ENCODE measurements at places on chromosomes 11 and 22.

GRCh38 chr22:17581056-17581455 lies 17.8 kb downstream of the SLC25A18 start:
- no peak for DNase-seq

DNA sequence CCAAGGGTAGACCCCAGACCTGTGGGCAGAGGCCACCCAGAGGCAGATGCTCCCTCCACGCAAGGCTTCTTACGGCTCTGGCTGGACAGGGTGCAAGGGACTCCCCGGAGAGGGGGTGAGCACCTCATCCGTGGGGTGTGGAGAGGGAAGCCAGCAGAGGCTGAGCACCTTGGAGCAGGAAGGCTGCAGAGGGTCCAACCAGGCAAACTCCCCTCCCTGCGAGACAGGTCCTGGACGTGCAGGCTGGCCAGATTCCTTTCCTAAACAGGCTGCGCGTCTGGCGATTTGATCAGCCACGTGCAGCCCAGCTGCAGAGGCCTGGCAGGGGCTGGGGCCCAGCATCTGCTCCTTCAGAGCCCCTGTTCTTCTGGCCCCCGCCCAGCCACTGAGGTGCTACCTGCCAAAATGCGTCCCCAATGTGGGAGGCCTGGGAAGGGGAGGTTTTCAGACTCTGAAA lies 49.3 kb downstream of the WNT11 start:
- no peak for DNase-seq

DNA sequence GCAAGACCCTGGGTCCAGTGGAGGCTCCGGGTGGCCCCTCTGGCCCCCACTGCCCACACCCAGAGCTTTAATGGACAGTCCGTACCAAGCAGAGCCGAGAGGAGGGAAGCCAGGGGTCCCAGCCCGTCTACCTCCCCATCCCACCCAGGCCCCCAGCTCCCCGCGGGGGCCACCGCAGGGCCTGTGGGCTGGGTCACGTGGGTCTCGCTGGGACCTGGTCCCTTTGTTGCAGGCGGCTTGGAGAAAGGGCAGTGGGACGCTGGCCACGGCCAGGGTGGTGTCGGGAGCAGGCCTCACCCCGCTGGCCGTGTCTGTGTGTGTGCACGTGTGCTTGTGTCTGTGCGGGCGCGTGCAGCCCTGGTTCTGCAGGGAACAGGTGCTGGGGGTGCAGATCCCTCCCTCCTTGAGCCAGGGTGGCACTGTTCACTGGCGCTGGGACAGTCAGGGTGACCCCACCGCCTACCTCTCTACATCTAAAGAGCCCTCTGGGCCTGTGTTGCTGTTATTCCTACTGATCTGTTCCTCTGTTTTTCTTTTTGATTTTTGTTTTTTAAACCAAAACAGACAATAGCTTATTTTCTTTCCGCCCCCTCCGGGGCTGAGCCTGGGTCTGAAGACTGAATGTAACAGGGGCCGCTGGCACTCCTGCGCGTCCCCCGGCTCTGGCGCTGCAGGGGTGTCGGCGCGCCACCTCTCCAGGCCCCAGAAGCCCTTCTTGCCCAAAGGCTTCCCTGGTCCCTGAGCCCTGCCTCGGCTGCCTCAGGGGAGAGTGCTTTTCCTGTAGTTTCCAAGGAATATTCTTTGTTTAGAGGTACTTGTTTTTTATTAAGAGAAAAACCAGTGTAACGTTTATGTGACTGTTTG lies 20.1 kb upstream of the TMEM191C start:
- no peak for DNase-seq

GRCh38 chr11:64614917-64615316 lies 23.9 kb downstream of the SLC22A12 start:
- no peak for DNase-seq

DNA sequence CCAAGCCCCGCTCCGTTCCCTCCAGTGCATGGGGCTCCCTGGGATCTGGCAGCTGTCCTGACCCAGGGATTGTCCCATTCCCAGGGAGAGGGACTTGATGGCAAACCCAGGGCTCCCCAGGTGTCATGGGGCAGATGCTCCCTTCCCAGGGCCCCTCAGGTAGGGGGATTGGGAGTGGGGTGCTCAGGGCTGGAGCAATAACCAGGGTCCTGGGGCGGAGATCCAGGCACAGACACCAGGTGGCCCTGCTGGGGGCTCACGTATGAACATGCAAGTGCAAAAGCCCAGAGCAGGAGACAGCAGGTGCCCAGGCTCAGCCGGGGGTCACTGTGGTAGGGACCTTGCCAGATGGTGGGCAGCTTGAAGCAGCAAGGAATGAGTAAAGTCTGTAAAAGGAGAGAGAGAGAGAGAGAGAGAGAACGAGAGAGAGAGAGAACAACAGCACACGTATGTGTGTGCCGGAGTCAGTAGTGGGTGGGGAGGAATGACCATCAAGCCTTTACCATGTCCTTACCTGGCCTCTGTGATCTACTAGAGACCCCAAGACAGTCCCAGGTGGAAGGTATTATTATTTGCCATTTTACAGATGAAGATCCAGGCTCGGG lies 19.3 kb upstream of the MPPED1 start:
- no peak for DNase-seq

DNA sequence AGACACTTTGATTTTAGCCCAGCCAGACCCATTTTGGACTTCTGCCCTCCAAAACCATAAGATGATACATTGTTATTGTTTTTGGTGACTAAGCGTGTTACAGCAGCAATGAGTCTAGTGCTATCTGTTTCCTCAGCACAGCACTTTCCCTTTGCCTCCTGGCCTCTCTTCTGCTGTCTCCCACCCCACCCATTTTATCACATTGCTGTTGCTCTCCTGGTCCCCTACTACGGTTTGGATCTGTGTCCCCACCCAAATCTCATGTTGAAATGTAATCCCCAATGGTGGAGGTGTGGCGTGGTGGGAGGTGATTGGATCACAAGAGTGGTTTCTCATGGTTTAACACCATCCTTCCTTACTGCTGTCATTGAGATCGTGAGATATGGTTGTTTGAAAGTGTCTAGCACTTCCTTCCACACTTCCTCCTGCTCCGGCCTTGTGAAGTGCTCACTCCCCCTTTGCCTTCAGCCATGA lies 59.8 kb upstream of the CD82 start:
- DNase-seq, result peak; percentile 87

- DNase-seq, result no peak
Observed at GRCh38 chr22:35728639-35729308, 11.1 kb downstream of the APOL5 start.

- DNase-seq, result peak; percentile 62
Observed at GRCh38 chr11:64870176-64870892, 8.1 kb downstream of the EHD1 start.

- DNase-seq, result no peak
Observed at GRCh38 chr22:31119026-31119717, 3.6 kb upstream of the INPP5J start.

GRCh38 chr11:60973699-60974098 lies 2.2 kb downstream of the CD6 start:
- DNase-seq, result no peak

All from fibroblast of skin of back (primary cell).